ENCODE measurements at places on chromosomes 3 and 15.

- DNase-seq, result no peak
Observed at GRCh38 chr15:68366314-68366713, 65.6 kb downstream of the ITGA11 start.

GRCh38 chr15:76196269-76197231 is 114.7 kb downstream of the ETFA start:
- DNase-seq, result no peak

DNA sequence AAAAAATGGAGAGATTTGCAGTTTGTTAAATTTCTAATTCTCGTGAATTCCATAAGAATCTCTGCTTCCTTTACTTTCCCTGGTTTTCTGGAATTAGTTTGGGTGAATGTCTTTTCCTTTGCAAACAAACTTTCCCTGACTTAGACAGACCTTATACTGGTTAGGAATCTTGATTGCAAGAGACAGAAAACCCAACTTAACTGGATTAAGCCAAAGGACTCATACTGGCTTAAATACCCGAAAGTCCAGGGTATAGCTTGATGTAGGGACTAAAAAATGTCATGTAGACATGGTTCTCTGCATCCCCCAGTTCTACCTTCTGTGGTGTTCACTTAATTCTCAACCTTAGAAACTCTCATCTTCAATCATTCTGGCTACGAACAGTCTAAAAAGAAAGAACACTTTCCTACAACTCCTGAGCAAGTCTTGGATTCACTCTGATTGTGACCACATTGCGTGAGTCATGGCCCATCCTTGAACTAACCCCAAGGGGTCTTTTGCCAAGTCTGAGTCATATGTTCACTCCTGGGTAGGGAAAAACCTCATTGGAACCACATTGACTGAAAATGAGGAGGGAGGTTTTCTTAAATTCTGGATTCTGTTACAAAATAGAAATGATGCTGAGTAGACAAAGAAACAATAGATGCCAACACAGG is 136.0 kb upstream of the DAZL start:
- DNase-seq, result no peak

- DNase-seq, result no peak
Observed at GRCh38 chr15:52254391-52254790, 41.2 kb downstream of the MYO5C start.

GRCh38 chr15:35698331-35698730 is 152.4 kb upstream of the DPH6 start:
- no peak for DNase-seq

- DNase-seq, result no peak
Observed at GRCh38 chr3:99999536-99999935, 114.8 kb downstream of the FILIP1L start.

- no peak for DNase-seq
Observed at GRCh38 chr3:48472673-48472922, 26.1 kb downstream of the ATRIP start.

DNA sequence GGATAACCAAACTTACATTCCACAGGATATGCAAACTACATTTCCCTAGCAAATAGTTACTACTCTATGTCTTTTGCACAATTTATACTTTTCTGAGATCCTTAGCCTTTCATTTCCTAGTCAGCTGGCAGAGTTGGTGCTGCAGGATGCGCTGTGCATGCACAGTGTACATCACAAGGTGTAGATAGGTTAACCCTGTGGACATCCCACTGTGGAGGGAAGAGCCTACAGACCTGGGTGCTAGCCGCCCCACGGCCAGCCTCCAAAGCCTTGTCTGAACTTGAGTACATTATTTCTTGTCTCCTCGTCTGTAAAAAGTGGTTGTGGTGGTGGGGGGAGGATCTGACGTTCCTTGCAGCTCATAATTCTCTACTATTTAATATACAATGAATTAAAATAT is 3.5 kb downstream of the TNFSF10 start:
- no peak for DNase-seq

DNA sequence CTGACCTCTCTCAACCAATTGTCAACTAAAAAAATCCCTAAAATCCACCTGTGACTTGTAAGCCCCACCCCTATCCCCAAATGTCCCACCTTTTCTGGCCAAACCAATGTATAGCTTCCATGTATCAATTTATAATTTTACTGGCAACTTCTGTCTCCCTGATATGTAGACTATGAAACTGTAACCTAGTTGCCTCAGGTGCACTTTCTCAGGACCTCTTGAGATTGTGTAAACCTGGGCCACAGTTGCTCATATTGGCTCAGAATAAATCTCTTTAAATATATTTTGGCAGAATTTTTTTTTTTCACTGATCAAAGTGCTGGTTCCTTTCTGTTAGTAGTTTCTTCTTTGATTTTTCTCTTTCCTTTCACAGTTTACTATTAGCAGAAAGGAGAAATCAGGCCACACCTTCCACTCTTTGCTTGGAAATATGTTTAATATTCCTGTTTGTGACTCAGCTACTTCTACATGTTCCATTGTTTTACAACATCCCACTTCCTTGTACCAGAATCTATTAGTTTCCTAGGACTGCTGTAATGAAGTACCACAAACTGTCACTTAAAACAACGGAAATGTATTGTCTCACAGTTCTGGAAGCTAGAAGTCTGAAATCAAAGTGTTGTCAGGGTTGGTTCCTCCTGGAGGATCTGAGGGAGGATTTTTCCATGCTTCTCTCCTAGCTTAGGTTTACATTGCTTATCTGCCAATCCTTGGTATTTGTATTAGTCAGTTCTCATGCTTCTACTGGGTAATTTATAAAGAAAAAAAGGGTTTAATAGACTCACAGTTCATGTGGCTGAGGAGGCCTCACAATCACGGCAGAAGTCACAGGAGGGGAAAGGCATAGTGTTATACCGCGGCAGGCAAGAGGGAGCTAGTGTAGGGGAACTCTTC is 801.2 kb upstream of the ARPP21 start:
- no peak for DNase-seq

DNA sequence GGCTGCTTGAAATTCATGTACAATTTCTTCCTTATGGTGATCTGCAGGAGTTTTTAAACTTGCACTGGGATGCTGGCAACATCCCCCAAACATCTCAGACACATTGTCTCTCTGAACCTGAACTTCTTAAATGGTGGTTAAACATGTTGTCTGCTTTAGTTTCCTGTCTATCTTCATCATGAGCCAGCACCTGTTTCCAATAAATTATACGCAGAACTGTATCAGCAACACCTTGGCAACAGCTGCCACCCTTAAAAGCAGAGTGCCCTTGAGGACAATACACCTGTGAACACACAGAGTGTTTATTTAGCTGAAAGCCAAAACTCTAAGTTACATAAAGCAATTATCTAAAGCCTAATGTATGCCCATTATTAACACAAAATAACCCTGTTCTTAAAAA is 242.9 kb downstream of the WNT5A start:
- no peak for DNase-seq

DNA sequence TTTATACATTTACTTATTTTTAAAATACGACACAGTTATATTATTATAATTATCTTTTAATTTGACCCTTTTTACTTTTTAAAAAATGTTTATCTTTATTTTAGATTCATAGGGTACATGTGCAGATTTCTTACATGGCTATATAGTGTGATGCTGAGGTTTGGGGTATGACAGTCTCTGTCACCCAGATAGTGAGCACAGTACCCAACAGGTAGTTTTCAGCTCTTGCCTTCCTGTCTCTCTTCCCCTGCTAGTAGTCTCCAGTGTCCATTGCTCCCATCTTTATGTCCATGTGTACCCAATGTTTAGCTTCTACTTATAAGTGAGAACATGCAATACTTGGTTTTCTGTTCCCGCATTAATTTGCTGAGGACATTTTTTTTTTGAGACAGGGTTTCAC is 21.8 kb upstream of the KCNMB2 start:
- DNase-seq, result no peak

DNA sequence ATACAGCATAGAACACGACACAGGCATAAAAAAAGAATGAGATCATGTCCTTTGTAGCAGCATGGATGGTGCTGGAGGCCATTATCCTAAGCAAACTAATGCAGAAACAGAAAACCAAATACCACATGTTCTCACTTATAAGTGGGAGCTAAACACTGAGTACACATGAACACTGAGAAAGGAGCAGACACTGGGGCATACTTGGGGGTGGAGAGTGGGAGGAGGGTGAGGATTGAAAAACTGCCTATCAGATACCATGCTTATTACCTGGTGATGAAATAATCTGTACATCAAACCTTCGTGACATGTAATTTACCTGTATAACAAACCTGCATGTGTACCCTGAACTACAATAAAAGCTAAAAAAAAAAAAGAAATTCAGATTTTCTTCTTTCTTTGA is 100.4 kb downstream of the PPM1L start:
- DNase-seq, result no peak

DNA sequence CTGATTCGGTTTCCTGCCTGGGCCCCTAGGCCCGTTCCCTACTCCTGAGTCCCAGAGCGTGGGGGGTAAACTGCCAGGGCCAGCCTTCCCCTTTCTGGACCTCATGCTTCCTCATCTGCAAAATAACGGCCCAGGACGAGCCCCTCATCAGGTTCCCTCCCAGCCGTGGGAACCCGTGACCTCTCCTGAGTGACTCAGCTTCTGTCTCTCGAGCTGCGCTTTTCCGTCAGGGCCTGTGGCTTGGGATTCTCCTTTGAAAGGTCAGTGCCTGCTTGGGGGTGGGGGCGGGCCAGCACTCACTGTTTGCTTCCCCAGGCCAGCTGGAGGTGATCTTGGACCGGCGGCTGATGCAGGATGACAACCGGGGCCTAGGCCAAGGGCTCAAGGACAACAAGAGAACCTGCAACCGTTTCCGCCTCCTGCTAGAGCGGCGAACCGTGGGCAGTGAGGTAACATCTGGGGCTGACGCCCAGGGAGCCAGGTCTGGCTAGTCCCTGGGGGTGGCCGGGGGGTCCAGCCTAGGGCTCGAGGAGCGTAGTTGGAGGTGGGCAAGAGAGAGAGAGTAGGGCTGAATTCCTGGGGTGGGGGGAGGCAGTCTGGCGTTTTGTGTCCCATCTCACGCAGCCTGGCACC is 12.8 kb downstream of the MAN2A2 start:
- no peak for DNase-seq

- no peak for DNase-seq
Observed at GRCh38 chr3:140842984-140843649, 98.5 kb upstream of the SLC25A36 start.
